Mesenteric fat pad (tissue), 1 donor: ENCODE measurements at places on chromosomes 16 and 17. TPM values are rescaled to one million over a fixed set of nuclear protein-coding genes. Genes with fewer than 3 reads are reported as not detected.

DNA sequence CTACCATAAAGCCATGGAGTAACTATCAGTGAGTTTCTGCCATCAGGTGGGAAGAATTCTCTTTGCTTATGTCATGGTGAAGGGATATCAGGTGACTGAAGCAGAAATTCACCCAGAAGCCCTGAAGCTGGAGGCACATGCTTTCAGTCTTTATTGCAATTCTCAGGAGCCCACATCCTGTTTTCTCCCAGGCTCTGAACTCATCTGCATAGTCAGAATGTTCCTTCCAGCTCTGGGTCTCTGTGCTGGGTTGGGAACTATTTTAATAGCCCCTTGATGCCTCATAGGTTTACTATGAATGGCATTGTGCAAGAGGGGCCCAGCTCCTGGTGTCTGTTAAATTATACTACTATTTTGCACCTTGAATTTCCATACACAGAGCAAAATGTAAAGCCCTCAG, 198.4 kb upstream of the SOX9 start:
- DNase-seq = no peak

GRCh38 chr16:11676799-11677198, 8.5 kb downstream of the SNN start:
- DNase-seq = no peak

- DNase-seq = no peak
These were observed 15.7 kb upstream of the DHX8 start for GRCh38 chr17:43467981-43468581.

PYDC1 gene
- not detected for total RNA-seq

CCDC102A gene
- 5.0 TPM for total RNA-seq
